ENCODE measurements at places on chromosomes 11 and 22.

DNA sequence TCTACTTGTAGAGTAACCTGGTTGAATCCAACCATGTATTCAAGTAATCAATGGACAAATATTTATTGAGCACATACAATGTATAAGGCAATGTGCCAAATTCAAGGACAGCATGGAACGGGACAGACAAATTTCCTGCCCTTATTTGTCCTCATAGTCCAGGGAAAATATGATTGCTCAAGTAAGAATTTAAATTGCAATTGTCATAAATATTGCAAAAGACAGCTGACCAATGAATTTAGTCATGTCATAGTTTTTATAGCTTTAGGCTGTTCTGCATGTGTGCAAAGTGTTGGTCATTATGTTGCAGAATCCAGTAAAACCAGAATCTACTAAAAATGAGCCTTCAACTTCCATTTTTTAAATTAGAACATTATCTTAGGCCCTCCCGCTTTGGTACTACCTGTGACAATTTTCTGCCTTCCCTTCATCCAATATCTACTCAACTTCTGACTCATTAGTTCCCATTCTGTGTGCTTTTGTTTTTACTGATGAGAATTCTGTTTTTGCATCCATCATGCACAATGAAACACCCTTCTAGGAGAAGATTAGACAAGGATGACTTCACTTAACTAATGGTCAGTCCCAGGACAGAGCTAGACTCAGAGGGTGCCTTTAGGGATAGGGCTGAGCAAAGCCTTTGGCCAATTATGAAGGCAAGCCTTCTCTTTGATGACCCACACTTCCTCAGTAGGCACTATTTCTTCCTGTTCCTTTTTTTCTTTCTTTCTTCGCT lies 45.8 kb upstream of the FIBIN start:
- no peak for DNase-seq

- DNase-seq, result peak; percentile 10
Measured at GRCh38 chr11:78961247-78961646, 386.6 kb upstream of the NARS2 start.

DNA sequence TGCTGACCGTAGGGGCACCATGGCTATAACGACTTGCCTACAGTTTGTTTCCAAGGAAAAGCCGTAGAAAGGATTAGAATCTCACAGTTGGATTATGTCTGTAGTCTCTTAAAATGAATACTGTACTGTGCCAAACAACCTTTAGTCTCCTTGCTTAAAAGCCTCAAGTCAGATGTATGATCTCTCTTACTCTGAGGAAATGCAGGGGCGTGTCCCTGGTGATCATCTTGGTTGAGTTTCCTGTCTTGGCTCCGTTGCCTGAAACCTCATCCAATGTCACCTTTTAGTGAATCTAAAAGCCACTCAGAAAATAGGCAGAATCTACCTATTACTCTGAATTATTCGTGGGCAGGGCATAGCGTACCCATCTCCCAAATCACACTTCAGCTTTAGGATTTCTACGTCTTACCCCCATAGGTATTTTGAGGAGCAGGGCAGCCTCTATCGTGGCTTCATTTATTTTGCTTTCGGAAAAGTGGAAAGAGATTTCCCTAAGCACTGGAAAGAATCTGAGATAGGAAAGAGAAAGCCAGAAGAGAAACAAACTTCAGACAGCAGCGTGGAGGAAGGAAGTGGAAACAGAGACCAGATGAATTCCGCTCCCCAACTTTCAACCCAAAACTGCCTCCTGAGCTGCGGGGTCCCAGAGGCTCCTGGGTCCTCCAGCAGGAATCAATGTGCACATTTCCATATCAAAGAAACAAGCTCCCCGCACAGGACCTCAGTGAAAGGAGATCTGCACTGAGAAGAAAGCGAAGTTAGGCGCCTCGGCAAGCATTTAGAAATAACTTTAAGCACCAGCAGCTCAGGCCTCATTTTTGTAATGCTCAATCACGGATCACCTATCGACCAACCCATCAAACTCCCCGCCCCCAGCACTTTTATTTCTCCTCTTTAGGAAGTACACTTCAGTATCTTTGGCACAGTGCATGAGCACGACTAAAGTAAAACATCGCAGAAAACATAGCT lies 245.8 kb downstream of the ETS1 start:
- no peak for DNase-seq

DNA sequence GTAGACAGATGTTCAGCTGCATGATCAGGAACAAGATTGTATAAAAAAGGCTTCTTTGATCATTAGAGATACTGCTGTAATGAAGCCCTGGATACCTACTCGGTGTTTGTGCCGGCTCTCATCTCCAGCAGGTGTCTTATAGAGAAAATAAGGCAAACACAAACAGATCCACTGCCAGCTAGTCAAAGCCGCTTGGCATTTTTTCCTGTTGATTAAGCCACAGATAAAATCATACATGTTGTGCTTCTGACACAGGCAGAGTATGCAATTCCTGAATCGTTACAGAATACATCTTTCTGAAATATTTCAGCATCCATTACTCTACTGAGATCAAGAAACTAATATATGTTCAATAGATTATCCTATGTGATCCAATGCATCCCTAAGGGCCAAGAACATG lies 206.9 kb downstream of the CADM1 start:
- DNase-seq, result no peak

- DNase-seq, result no peak
Measured at GRCh38 chr11:65108469-65109123, 3.1 kb upstream of the TM7SF2 start.

- no peak for DNase-seq
Measured at GRCh38 chr22:44171561-44171960, 9.2 kb upstream of the PARVG start.

DNA sequence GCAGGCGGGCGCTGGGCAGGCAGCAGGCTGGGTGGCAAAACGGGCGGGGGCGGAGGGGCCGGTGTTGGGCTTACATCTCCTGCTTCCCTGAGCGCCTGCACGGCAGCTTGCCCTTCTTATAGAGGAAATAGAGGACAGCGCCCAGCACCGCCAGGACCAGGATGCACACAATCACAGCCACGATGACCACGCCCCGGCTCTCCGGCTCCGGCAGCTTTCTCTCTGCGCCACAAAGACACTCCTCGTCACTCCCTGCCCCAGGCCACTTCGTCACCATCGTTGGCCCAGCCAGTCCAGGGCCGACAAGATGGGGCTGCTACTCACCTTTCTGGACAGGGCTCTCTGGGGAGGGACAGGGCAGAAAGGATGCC lies 6.3 kb downstream of the MCAM start:
- no peak for DNase-seq

DNA sequence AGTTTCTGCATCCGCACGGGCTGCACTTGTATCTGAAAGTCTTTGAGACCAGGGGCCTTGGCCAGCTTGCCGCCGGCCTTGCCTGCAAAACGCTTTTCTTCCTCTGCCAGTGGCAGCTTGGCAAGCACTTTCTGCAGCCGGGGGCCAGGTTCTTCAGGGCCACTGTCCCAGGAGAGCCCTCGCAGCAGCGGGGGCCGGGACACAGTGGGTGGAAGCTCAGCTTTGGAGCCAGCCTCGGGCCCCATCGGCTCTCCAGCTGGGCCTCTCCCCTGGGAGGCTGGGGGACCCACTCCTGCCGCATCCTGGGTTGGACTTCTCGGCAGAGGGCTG lies 57.5 kb upstream of the LYVE1 start:
- no peak for DNase-seq

GRCh38 chr11:117517097-117517496 lies 189.4 kb downstream of the CEP164 start:
- DNase-seq, result no peak
